ENCODE measurements at places on chromosomes 13 and 19. TPM values are rescaled to one million over a fixed set of nuclear protein-coding genes. Genes with fewer than 3 reads are reported as not detected.

Gene ZNF728
- total RNA-seq = not detected

Gene SLC46A3
- 10.8 TPM for total RNA-seq

Gene FRY
- total RNA-seq = 46.3 TPM

DNA sequence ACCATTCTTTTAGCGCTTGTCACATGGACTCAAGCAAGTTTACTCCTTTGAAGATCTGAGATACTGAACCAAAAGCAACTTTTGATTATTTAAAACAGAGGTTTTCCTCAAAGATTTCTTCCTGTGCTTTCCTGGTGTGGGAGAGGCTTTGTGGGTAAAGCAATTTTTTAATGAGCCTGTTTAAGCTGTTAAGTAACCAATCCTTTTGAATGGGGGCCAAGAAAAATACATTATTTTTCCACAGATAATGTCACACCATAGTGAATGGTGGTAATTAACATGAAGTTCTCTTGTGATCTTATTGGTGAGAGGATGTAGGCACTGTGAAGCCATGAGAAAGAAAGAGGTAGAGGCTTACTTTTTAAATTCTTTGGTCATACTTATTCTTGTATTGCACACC, 55.8 kb upstream of the OBI1 start:
- no peak overlapping the region for H3K27ac ChIP-seq
- H3K36me3 ChIP-seq = no peaks in the 10 kb centered on the region
- H3K4me3 ChIP-seq = no peak overlapping the region

DNA sequence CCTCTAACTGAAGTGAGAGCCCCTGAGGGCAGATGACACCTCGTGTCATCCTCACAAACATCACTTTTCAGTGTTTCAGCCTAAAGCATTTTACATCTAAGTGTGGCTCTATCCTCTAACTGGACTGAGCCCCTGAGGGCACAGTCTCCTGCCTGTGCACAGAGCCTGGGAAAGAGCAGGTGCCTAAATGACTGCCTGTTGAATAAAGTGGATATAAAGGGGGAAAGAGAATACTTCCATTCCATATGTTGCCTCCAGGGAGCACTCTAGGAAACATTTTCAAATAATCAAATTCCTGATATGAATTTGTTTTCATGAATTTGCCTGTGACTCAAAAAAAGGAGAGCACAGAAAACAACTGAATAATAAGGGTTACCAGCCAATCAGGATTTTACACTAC, 32.2 kb downstream of the CNMD start:
- no peaks in the 10 kb centered on the region for H3K36me3 ChIP-seq
- H3K4me3 ChIP-seq = no peak overlapping the region
- H3K4me1 ChIP-seq = no peaks in the 10 kb centered on the region
- no peaks in the 10 kb centered on the region for H3K27me3 ChIP-seq
- H3K27ac ChIP-seq = no peak overlapping the region

All from T-helper 17 cell (primary cell).